ENCODE measurements at places on chromosomes 3 and 15. TPM values are rescaled to one million over a fixed set of nuclear protein-coding genes. Genes with fewer than 3 reads are reported as not detected.

The MED12L gene
- 0.13 TPM for polyA plus RNA-seq

DNA sequence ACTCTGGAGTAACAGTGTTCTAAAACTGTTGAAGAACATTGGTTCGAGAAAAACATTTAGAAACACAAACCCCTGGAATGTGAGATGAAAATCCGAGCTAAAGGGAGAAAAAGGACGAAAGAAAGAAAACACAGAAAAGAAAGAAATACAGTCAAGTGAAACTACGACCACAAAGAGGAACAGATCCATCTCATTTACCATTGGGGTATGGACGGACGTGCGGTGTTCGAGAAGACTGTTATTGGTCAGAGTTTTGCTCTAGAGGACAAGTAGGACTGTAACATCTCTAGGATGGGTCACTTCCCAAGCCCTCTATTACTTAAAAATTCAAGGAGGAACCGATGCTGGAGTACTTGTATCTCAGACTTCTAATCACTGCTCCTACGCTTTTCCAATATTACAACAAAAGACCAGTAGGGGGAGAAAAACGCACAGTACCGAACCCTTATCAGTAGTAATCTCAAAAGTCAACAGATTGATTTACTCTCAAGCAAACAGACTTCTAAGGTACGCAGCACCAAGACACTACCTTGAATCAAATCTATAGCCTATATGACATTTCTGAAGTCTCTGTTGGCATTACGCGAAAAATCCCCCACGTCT is 1.1 kb upstream of the PIK3CA start:
- peak; percentile 35 for DNase-seq

The C3orf22 gene
- polyA plus RNA-seq, result not detected

DNA sequence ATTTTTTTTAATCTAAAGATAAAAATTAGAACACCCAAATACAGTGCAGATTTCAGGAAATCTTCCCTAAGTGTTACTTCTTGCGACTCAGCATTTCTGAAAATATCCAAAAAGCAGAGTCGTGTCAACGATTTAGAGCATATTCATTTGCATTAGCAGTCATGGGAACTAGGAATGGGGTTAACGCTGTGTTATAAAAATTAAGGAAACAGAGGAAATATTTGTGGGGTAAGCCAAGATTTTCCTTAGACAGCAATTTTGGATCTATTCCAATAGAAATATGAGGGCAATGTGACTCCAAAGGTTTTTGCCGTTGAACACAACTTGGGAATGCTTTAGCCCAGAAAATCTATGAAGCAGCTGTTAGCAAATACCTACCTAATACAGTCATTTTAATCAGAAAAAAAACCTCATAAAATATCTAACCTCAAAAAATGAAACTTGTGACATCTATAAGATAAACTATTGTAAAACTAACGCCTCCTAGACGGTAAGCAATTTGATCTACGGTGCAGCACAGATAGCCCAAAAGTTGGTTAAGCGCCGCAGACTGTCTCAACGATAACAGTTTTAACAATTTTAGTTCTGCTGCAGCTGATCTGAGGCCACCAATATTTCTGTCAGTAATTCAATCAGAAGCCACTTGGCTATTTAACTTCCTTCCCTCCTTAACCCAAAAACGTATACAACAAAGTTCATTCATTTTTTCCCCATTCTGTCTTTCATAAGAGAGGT is 5.8 kb upstream of the ATP11B start:
- no peak for DNase-seq

DNA sequence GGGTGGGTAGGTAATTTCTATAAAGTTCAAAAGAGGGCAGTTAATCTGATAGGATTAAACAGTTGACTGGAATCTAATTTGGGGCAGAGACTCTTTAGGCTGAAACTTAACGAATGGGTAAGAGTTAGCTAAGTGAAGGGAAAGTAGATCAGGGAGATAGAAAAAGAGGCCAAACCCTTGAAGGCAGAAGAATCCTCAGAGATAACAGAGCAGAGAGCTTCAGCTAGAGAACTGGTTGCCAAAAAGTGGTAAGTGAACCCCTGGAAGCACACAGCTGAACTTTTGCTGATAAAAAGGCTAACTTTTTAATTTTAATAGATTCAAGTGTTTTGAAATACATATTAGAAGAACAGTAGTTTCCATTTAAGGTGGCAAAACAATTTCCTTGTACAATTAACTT is 99.2 kb downstream of the FHIT start:
- DNase-seq, result no peak

GRCh38 chr3:173529062-173529711 is 131.6 kb downstream of the NLGN1 start:
- no peak for DNase-seq

DNA sequence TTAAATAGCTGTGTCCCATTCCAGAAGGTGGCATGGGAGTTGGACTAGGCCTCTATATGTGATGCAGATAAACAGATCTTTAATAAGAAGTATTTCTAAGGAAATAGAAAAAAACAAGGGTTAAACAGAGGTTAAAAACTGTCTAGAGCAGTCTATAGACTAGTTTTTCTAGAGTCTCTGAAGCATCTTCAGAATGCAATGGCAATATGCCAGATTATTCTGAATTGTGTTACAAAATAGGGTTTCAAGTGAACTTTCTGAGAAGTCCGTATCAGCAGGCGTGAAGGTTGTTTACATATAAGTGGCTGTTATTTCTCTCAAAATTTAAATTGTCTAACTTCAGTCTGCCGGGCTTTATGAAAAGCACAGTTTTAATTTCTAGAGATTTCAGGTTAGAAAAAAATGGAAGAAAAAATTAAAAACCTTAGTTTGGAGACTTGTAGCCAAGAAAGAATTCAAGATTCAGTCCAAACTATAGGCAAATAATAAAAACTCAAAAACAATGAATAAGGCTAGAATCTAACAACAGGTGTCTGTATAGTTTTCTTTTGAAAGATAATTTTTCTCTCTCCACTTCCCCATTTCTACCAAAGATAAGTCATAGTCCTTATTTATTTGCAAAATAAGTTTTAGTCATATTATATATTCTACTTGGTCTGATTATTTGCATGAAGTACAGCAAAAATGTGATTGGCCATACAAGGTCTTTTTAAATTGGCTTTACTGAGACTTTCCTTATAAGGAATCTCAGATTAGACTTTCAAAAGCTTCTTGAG is 55.2 kb downstream of the OSTN start:
- DNase-seq, result no peak

- no peak for DNase-seq
Observed at GRCh38 chr15:93432474-93432873, 343.5 kb upstream of the RGMA start.

Data from kidney (tissue), 22 donors.